ENCODE measurements at places on chromosomes 6 and 20.

GRCh38 chr6:138289739-138290138, 71.4 kb upstream of the PBOV1 start:
- no peak for DNase-seq

GRCh38 chr6:38688579-38689087, 14.3 kb downstream of the GLO1 start:
- DNase-seq, result no peak

DNA sequence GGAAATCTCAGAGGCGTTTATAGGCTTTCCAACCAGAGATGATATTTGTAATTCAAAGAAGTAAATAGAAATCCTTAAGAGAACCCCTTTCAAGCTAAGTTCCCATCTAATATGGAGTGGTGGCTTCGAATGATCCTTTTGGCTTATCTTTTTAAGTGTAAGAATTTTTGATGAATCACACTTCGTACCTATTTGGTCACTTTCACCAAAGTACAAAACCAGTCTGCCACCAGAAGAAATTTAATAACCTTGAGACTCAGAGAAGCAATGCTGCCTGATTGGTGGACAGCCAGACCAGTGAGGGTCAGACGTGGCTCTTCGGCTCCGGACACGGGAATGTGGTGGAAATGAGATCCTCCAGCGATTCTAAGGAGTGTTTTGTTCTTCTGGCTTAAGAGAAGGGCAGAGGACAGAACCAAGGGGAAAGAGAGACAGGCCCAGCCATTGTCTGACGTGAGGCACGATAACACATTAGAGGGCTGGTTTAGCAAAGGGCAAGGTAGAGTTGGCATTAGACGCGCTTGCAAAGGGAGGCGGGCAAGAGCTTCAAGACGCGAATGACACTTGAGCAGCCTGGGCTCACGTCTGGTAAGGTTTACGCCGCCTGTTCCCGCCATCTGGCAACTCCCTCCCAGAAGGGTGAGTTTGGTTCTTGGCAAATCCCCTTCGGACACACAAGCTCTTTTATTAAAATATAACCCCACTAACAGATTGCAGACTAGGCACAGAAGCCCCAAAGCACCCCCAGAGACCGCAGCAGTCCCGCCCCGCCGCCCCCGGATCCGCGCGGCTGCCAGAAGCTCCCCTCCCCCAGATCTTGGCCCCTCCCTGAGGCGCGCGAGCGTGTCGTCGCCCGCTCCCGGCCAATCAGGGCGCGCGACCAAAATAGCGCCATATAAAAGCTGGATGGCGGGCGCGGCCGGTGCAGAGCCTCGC, 50.0 kb upstream of the EZR start:
- DNase-seq, result no peak

DNA sequence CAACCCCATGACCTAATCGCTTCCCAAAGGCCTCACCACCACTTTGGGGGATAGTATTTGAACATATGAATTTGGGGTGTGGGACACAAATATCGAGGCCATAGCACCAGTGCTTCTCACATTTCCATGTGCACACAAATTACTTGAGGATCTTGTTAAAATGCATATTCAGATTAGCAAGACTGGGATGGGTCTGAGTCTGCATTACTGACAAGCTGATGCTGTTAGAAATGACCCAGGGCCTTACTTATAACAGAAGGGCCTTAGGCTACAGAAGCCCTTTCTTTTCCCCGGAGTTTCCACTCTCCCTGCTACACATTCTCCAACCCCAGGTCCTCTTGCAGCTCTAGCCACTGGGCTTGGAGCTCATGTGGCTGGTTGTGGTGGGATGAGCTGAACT, 141.5 kb upstream of the LRFN2 start:
- DNase-seq, result no peak

- no peak for DNase-seq
These were observed 7.0 kb upstream of the UBE2J1 start for GRCh38 chr6:89359561-89359960.

DNA sequence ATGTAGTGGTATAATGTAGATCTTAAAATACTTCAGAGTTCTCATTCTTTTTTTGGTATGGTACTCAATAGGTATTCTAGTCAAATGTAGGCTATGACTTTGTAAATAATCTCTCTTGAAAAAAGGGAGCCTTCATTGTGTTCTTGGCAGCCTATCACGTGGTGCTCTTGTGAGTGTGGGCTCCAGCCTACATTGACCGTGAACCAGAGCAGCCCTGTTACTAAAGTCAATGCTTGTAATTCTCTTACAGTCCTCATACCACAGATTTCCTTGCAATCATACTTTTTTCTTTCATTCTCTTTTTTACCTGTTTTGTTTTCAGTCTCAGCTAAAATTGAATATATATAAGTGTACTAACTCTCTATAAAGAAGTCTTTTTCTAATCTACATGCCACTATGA, 31.1 kb downstream of the ARID1B start:
- no peak for DNase-seq

- no peak for DNase-seq
These were observed 81.9 kb downstream of the PLCB1 start for GRCh38 chr20:8213831-8214587.

GRCh38 chr6:24974182-24975171, 38.7 kb upstream of the RIPOR2 start:
- no peak for DNase-seq
